Astrocyte (in vitro differentiated cells and primary cell): ENCODE measurements at places on chromosomes 3 and 15.

DNA sequence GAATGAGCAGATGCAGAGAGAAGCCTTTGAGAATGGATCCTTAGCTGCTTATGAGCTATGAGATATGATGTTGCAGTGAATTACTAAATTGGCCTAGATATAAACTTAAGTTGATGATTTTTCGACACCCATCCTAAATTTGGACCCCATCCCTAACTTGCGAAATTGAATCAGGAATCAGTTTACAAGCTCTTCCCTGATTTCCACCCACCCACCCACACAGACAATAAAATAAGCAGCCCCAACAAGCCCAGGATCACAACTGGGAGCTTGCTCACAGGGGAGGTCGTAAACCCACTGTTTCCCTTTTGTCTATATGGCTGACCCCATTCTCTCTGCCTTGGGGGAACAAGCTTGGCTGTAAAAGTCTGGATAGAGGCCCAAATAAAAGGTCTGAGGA is 57.3 kb downstream of the GREM1 start:
- no peak for DNase-seq

- no peak for DNase-seq
Measured at GRCh38 chr3:197746209-197746608, 3.5 kb upstream of the FYTTD1 start.

DNA sequence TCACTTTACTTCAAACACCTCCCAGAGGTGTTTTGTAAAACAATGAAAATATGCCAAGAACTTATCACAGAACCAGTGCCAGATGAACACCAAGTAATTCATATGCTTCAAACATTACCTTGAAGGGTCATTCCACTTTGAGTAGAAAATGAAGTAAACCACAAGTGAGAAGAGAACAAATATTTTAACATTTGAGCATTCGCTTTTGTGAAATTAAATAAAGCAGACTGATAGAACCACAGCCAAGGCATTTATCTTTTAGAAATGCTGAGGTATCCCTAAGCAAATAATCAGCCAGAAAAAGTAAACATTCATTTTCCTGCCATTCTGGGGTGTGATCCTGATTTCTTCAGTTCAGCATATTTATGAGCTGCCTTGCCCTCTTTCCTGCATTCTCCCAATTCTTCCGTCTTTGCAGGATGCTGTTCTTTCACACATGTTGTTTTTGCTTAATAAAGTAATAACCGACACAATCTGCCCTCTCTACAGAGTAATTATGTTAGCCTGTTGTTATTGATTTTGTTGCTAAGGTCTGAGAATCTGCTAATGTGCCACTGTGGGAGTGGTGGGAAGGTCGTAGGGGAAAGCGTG is 235.6 kb upstream of the TGFBR2 start:
- peak; percentile 86 for DNase-seq

- DNase-seq = peak; percentile 85
Measured at GRCh38 chr3:12294885-12295580, 6.2 kb downstream of the PPARG start.

DNA sequence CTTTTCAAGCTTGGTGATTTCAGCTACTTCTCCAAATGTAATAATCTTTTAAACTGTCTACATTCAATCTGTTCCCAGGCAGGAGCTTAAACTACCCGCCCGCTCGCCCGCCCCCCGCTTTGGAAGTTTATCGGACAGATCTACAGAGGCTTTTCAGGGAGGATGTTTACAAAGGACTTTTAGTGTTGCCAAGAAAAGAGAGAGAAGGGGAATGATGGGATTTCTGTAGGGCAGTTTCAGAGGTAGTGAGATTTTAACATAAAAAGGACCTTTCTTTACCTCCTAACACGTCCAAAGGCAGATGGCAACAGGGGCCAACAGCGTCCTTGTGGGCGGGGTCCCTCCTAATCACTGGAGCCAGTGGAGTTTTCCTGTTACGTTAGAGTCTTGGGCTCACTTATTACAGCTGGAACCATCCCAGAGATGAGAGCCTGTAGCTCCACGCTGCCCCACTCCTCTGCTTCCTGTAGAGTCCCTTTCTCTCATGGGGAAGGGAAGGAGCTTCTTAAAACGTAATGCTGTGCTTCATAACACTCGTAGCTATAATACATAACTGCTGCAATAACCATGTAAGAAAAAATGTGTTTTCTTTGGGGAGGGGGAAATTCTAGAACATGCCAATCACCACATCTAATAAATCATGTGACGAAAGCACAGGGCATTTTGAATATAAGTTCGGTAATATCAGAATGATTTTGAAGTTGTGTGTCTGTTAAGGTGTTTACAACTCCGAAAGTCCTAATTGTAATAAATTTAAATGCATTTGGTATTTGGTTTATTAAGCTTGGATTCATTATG is 30.9 kb downstream of the HES1 start:
- peak; percentile 37 for DNase-seq

GRCh38 chr3:67551361-67552016 is 102.9 kb downstream of the SUCLG2 start:
- DNase-seq = no peak

- DNase-seq = no peak
Measured at GRCh38 chr3:159945930-159946329, 42.7 kb upstream of the IL12A start.

- peak; percentile 87 for DNase-seq
Measured at GRCh38 chr15:85402195-85402881, 21.9 kb downstream of the AKAP13 start.

DNA sequence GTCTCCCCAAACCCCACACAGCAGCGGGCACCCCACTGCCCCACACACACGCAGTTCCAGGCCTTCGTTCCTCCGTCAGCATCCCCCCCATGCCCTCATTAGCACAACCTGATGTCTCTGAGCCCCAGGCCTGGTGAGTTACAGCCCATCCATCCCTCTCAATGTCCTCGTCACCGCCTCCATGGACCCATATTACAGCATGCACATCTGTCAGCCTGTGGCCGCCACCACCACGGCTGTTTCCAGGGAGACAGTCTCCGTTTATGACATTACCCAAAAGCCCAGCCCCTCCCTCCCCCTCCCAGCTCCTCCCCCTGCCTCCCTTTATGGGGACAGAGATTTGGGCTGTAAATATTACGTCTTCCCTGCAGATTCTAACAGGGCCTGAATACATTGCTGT is 143.1 kb upstream of the LINGO1 start:
- no peak for DNase-seq

- DNase-seq = no peak
Measured at GRCh38 chr3:78809966-78810365, 957.8 kb downstream of the ROBO1 start.

DNA sequence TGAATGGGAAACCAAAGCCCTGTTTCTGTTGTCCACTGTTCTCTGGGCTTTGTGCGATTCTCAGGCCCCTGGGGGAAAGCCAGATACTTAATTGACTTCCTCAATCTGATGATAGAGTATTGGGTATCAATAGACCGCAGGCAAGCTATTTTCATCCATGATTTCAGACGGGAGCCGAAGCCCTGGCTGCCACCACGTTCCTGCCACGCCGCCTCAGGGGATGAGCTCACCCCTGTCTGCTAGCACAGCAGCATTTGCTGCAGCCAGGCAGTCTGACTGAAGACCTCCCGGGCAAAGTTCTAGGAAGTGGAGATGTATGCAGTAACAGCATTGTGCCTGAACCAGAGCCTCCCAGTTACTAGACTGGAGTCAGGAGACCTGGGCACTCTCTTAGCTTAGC is 69.8 kb downstream of the ISG20 start:
- no peak for DNase-seq

- DNase-seq = no peak
Measured at GRCh38 chr3:119783255-119783654, 1.4 kb downstream of the NR1I2 start.

DNA sequence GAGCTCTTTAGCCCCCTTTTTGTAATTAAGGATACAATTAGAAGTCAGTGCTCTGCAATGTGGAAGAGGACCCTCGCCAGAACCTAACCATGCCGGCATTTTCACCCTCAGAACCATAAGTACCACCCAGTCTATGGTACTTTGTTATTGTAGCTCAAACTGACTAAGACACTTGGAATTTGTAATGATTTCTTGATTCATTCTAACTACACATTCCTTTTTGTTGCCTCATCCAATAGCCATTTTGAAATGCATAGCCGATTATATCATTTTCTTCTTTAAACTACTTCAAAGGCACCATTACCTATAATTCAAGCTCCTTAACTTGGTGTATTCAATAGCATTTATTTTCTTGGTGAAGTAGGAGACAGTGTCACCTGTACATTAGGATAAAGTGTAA is 61.4 kb downstream of the GLB1 start:
- peak; percentile 69 for DNase-seq

- DNase-seq = no peak
Measured at GRCh38 chr3:68666429-68667136, 265.8 kb downstream of the TAFA4 start.

GRCh38 chr3:99911433-99911832 is 93.8 kb downstream of the CMSS1 start:
- no peak for DNase-seq

DNA sequence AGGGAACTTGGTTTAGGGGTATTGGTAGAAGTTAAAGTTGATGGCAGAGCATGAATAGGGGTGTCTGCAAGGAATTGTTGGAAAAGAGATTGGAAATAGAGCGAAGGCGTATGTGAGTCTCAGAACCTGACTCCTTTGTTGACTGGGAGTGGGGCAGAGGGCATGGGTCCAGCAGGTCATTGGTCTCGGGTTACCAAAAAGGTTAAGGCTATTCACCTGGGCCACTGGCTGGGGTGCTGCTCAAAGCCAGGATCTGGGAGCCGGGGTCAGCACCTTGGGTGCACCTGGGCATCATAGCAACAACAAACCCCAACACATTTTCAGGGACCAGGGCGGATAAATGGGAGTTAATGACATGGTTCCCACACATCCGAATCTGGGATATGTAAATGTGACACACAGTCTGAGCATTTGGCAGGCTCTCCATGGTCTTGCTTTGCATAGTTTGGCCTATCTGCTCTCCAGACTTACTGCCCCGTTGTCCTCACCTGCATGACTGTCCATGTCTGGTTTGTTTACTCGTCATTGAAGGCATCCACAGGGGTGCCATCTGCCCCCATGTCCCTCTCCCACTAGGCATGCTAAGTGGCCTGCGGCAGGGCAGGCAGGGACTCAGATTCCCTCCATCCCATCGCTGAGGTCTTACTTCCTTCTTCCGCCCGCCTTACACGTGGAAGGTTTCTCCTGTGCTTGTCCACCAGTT is 10.1 kb downstream of the KLF13 start:
- peak; percentile 31 for DNase-seq

- no peak for DNase-seq
Measured at GRCh38 chr3:79436387-79436786, 331.4 kb downstream of the ROBO1 start.

DNA sequence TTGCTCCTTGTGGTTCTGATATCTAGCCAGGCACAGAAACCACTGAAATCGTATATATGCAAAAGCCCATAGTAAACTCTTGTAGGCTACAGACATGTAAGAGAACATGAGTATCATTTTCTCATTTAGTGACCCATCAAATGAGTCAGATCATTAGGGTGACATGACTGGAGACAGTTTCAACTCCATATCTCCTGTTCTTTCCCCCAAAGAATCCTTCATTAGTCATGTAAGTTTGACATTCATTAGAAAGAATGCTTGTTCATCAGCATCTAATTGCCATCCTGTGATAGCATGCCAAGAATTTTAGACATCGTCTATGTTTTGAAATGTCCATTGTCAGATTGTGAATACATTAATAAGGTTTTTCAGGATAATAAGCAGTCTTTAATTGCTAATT is 264.9 kb upstream of the TPM1 start:
- DNase-seq = peak; percentile 70

GRCh38 chr3:111737047-111737705 is 121.9 kb upstream of the PHLDB2 start:
- no peak for DNase-seq

- DNase-seq = no peak
Measured at GRCh38 chr3:54790051-54790450, 137.8 kb downstream of the LRTM1 start.

- no peak for DNase-seq
Measured at GRCh38 chr3:127394031-127394430, 106.2 kb upstream of the PRR20G start.

DNA sequence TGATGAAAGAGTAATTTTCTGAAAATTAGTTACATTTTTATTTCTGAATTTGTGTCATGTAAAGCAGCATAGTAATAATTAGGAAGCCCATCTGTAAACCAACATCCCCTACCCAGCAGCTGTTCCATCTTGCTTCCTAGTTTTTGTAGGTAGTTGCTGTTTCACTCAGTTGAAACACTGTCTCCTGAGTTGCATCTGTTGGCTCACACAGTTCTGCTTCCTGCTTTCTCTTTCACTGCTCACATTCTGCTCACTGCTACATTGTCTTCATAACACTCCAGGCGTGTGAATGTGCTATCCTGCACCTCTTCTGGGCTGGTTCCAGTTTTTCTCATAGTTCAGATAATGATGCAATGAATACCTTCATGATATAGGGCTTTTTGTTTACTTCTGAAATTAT is 123.4 kb downstream of the EPHB1 start:
- DNase-seq = no peak

GRCh38 chr3:104596054-104596453 is 770.7 kb upstream of the ALCAM start:
- no peak for DNase-seq

DNA sequence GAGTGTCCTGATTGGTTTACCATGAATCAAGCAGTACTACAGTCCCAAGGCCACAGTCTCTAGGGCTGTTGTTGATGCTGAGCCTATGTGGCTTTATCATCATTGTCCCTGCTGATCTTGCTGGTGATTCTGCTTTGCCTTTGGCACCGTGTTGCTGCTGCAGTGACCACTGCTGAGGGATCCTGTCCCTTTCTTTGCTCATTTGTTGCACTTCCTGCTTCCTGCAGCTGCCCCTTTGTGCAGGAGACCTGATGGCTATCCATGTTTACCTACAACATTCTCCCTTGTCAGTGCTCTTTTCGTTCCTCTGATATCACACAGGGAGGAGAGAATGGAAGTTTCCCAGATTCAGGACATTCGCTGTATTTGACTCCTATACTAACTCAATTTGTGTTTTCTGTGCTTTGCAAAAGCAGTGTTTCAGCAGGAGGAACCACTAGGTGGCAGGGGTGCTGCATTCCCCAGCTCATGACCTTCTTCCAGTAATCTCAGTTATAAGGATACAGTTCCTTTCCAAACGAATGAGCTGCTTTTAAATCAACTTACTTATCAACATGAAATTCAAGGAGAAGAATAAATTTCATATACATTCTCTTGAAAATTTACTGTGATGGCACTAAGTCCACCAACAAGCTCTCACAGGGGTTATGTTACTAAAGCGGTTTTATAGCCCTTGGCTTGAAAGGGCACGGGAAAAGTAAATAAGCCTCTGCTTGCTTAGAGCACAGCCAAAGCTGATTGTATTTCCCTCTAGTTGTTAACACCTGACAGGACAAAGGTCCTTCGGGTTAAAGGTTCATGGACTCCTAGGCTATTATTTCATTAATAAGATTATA is 9.7 kb upstream of the THUMPD3 start:
- DNase-seq = peak; percentile 55

GRCh38 chr15:25508369-25509002 is 69.7 kb upstream of the UBE3A start:
- DNase-seq = peak; percentile 24

DNA sequence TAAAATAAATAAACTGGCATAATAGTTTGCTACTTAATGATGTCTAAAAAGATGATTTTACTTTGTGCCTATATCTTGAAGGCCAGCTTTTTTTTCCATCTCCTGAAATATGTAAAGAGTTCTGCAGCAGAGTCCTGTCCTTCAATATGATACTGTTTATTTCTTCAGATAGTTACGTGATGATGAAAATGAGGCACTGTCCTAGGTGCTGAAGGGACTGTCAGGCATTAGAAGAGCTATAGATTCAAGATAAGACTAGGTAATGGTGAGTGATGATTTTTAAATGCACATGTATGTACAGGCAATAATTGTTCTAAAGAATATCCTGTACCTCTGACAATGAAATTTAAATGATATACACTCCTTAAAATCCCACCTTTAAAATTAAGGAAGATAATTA is 326.9 kb upstream of the DNAJC19 start:
- DNase-seq = peak; percentile 23
